ENCODE measurements at places on chromosomes 2 and 18.

DNA sequence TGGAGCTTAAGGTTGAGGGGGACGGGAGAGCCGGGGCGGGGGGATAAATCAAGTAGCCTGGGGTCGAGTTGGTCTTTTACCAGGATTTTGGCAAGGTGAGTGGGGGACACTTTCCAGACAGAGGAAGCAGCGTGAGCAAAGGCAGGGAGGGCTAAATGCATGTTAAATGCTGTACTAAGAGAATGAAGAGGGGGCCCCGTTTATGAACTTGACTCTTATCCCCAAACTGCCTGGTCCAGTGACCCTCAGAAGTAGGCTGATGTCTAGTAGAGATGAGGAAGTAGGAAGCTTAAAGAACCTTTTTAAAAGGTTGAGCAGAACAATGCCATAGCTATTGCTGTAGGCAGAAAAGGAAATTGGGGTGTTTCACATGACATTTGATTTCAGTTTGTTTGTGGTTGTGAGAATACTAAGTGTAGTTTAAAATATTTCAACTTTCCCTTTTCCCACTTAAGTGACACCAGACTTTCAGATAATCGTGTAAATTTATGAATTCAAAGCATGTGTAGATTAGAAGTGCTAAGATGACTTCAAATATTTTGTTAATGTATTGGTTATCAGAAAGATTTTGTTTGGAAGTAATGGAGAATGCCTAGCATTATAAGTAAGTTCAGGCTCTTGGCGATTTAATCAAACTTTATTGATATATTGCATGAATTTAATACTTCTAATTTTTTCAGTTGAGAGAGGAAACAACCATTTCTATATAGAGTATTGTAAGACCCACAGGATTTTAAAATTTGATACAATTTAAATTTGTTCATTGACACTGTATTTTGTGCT is 1.8 kb downstream of the REL start:
- no peak for DNase-seq

GRCh38 chr2:111005307-111005706 is 115.4 kb upstream of the BCL2L11 start:
- no peak for DNase-seq

DNA sequence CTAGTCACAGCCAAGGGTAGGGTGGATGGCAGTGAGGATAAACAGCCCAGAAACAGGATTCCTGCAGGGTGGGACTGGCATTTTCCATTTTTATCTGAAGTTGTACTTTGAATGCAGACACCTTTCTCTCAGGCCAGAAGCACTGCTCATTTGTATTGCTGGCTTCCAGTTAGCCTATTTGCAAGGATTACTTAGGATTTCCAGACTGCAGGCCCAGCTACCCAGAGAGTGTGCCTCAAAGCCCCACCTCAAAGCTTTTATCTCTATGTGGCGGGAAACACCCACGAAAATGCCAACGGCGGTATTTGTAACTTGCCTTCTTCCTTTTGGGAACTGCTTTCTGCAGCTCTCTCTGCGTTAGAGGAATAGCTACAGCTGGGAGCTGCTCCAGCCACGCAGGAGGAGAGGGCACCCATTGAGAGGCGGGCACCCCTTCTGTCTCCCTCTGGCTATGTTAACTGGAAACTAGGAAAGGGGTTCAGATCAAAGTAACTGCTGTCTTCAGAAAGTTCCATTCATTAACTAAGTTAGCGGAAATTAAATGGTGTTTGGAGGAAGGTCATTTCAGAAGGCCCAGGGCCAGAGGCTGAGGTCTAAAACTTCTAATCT is 144.9 kb downstream of the TGIF1 start:
- no peak for DNase-seq

DNA sequence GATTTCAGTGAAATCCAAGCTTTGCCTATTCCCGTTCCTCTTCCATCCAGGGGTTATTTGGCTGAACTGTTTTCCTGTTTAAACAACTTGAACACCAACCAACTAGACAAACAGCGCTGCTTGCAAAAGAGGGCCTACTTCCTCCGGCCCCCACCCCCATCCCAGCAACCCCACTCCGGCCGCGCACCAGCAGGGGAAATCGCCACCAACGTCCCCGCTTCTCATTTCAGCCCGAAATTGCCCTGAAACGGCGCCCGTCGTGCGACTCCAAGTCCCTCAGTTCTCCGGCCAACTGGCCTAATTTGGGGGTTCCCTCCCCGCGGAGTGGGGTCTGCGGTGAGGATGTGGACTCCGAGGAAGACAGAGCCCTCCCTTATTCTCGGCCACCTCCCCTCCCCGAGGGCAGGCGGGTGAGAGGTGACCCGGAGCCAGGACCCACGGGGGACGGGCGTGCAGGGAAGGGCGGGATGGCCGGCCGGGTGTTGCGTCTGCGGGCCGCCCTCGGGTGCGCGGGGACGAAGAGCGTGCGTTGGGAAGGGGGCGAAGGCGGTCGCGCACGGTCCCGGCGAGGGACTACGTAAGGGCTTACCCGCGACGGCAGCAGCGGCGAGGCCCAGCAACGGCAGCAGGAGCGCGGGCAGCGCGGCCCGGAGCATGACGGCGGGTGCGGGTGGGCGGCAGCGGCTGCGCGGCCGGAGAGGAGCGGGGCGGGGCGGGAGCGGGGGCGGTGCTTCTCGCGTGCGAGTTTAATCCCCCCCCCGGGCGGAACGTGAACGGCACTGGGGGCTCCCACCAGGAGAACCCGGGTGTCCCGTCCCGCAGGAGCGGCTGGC is at the start of gene CD302:
Gene CD302, minus strand, starts transcription at position 666 of the 833 bp plus-strand sequence. Its CDS starts 10 bp downstream, at position 656.
- no peak for DNase-seq

DNA sequence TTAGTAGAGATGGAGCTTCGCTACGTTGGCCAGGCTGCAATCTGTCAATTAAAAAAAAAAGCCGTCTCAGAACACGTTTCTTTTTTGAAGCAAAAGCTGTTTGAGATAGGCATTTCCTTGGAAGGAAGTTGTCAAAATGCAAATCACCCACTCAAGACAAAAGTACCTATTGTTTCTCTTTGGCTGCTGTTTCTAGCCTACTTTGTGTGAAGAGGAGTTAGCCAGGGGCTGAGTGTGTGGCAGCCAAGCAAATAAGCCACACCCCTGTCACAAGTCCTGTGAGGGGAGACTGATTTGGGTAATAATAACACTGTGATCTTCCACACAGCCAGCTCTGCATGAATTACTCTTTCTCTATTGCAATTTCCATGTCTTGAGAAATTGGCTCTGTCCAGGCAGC is 47.4 kb upstream of the CDCA7 start:
- no peak for DNase-seq

DNA sequence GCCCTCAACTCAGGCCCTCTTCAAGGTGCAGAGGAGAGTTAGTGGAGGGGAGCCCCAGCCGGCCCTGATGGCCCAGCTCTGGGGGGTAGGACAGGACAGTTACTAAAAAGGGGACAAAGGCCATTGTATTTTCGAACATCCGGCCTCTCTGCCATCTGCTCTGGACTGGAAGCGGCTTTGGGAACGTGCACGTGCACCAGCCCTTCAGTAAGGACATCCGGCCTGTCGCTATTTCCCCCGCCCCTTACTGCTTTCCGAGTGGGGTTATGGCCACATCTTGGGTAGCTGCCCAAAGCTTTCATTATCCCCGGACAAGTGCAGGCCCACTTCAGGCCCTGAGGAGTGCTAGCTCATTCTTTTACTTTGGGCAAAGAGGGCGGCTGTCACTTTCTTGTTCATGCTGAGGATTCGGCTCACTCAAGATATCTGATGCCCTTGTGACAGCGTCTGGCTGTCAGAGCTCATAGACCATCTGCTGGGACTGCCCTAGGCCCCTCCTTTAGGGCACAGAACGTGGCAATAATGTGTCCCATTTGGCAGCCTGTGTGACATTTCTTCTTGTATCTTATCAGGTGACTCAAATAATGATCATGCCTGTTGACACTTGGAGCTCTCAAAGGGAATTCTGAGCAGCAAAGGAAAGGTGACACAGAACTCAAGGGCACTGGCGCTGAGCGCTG is 17.5 kb downstream of the SLC4A3 start:
- DNase-seq = no peak

DNA sequence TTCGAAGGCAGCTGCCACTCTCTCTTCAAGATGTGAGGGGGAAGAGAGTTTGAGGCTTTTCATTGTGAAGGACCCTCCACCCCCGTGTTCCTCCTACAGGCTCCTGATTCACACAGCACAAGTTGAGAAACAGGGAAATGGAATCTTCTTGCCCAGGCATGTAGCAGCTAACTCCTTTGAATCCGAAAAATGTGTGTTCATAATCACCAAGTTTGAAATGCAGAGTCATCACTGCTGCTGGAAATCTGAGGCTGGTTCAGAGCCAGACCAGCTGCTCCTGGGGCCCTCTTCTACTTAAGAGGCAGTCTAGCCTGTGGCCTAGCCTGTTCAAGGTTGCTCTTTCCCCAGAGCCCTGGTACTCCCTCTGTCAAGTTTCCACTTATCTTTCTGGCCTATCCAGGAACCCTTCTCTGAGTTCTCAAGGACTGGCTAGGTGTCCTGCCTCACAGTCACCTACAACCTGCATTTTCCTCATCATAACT is 166.4 kb downstream of the TMEM247 start:
- no peak for DNase-seq

GRCh38 chr2:181553244-181553643 is 96.1 kb downstream of the ITGA4 start:
- DNase-seq = no peak

- DNase-seq = no peak
Measured at GRCh38 chr2:100334929-100335328, 12.6 kb upstream of the LONRF2 start.

- no peak for DNase-seq
Measured at GRCh38 chr18:48597671-48598070, 58.8 kb downstream of the CTIF start.

DNA sequence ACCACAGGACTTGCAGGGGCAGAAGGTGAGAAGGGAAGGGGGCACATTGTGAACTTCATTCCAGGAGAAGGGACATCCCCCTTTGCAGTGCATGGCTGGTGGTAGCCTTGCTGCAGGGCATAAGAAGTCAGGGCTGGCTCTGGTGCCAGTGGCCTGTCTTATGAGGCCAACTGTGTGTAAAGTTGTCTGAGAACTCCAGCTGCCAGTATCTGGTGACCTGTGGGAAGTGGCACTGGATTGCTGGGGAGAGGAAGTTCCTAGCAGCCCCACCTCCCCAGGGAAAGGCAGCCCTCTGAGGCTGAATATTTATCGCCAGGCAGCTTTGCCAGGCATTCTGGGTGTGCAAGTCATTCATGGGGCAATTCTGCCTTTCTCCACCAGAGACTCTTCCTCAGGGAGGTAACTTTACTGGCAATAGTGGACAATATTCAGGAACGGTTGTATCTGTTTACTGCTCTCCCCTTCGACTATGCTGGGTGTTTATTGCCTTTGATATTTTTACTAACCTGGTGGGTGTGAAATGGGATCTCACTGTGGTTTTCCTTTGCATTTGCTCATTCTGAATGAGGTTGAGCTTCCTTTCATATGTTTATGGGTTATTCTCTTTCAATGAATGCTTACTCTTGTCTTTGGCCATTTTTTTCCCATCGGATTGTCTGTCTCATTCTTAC is 12.3 kb downstream of the TRPM8 start:
- no peak for DNase-seq

DNA sequence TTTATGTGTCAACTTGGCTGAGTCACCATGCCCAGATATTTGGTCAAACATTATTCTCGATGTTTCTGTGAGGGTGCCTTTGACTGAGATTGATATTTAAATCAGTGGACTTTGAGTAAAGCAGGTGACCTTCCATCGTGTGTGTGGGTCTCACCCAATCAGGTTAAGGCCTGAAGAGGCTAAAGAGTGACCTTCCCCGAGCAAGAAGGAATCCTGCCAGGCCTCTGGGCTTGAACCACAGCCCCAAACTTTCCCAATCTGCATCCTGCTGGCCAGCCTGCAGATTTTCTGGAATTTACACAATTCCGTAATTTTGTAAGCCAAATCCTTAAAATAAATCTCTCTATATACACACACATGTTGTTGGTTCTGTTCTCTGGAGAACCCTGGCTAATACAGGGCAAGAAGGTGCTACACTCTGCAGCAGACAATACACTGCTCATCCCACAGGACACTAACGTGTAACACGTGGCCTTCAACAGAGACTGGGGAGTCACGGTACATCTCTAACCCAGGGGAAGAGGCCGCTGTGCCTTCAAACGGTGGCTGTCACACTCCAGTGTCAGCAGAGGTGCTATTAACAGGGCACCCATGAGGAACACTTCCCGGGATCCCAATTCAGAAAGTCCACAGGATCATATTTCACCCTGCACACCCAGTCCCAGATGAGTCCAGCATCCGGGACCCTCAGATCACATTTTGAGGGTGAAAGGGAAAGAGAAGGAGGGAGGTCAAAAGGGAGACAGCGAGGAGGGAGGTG is 113.1 kb upstream of the ID2 start:
- no peak for DNase-seq

GRCh38 chr18:43789234-43790000 is 512.1 kb upstream of the SYT4 start:
- no peak for DNase-seq
